ENCODE measurements at places on chromosomes 6 and 20.
A peak's percentile ranks its signal among the peaks of the same experiment; 100 is the strongest.

- DNase-seq: no peak
Measured at GRCh38 chr6:20751293-20751935, 217.2 kb downstream of the CDKAL1 start.

- DNase-seq: no peak
Measured at GRCh38 chr20:32332614-32333013, 25.5 kb upstream of the ASXL1 start.

GRCh38 chr20:39474879-39475278 lies 512.7 kb downstream of the DHX35 start:
- no peak for DNase-seq

DNA sequence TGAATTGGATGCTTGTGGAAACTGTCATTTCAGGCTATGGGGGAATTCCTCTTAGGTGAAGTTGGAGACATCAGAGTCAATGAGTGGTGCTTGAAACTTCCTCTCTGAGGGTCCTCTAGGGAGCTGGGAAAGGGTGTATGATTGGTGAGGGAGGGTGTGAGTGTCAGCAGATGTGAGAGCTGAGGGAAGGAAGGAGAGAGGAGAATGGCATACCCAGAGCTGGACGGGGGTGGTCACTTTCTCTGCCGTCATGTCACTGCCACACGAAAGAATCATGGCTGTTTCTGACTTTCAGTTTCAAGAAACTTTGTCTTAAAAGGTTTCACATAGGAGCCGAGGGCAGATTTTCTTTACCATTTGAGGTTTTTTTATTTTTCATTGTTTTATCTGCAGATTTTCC lies 50.3 kb downstream of the DEK start:
- no peak for DNase-seq

DNA sequence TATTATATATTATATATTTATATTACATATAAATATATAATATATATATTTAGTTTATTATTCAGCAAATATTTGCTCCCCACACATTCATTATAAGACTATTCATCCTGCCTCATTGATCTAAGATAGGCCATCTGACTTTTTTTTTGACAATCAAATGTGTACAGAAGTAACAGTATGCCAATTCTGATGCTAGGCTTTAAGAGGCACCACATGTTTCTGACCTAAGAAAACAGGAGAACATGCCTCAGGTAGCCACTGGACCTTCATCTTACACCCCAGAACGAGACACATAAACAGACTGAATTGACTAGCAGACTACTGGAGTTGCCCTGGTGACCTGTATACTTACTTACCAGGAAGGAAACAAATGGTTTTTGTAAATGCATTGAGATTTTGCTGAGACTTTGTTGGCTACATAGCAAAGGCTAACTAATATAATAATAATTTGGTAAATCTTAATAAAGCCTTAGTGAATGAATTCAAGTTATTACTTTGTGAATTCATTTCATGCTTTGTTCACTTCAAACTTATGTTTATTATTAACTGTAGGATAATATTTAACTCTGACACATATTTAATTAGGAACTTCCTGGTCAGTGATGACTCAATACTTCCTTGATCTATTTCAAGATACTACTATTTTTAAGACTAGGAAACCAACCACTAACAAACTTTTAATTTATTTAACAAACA lies 13.4 kb upstream of the MYO6 start:
- no peak for DNase-seq

- DNase-seq: no peak
Measured at GRCh38 chr6:87315071-87315470, 7.3 kb upstream of the SMIM8 start.

DNA sequence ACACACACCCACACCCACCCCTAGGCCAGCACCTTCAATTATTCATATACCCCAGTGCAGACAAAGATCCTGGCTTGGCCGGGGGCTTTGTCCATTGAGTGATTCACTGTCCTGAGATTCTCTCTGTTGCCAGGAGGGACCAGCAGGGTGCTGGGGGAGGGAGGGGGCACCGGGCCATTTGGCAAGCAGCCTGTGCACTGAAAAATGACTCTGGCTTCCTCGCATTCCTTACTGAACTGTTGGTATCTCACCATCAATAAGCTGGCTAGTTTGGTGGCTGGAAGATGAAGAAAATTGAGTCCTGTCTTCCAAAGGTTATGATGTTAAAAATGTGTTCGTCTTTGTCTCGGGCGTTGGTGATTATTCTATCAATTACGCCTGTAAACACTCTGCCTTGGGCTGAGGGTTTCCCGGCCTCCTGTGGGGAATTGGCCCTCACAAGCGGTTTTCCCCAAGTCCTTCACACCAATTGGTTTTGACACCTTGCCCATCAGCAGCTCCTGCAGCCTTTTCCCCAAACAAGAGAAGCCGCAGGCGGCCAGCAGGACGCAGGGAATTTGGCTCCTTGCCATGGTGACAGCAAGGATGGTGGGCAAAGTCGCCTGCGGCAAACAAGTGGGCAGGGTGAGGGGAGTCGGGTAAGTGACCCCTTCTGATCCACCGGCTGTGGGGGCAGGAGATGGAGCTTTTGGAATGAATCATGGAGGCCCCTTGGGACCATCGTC lies 4.9 kb downstream of the VSTM2L start:
- peak; percentile 99 for DNase-seq

DNA sequence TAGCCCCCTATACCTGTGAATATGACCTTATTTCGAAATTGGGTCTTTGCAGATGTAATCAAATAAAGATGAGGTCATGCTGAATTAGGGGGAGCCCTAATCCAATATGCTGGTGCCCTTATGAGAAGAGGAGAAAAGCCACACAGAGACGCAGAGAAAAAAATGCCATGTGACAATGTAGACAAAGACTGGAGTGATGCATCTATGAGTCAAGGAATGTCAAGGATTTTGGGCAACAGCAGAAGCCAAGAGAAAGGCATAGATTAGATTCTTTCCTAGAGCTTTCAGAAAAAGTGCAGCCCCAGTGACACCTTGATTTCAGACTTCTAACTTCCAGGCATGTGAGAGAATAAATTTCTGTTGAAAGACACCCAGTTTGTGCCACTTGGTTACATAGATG lies 47.4 kb upstream of the HS3ST5 start:
- DNase-seq: no peak

GRCh38 chr6:100918152-100918551 lies 37.0 kb upstream of the ASCC3 start:
- no peak for DNase-seq

GRCh38 chr6:41040101-41040939 lies 1.3 kb upstream of the UNC5CL start:
- peak; percentile 60 for DNase-seq

GRCh38 chr6:96086745-96087144 lies 71.0 kb downstream of the FUT9 start:
- no peak for DNase-seq

GRCh38 chr6:51855310-51856082 lies 231.9 kb downstream of the PKHD1 start:
- peak; percentile 14 for DNase-seq

DNA sequence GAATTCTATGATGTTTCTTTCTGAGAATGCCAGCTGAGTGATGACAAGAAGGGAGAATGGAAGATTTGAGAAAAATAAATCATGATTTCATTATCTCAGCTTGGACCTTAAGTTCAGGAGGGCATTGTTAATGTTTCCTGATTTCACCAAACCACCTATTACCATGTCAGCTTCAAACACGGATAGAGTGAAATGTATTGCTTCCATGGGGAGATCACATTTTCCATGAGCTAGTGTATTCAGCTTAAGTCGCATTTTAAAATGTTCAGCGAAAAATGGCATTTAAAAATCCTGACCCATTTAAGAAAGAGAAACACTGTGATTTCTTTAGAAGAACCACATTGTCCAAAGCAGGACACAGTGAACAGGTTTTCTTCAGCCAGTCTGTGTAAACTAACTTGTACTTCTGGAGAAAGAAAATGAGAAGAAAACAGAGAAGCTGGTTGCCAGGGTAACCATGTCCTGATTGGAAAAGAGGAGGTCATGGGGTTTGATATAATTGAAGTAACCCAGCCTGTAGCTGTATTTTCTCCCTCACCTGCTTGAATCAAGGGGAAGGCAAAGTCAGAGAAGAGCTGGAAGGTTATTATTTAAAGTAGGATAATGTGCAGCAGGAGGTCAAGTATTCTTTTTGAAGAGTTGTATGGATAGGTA lies 684.1 kb upstream of the NRSN1 start:
- DNase-seq: no peak

- peak; percentile 57 for DNase-seq
Measured at GRCh38 chr6:2749969-2750600, 637 bp downstream of the MYLK4 start.

GRCh38 chr6:130810307-130811030 lies 16.7 kb upstream of the SMLR1 start:
- DNase-seq: no peak

DNA sequence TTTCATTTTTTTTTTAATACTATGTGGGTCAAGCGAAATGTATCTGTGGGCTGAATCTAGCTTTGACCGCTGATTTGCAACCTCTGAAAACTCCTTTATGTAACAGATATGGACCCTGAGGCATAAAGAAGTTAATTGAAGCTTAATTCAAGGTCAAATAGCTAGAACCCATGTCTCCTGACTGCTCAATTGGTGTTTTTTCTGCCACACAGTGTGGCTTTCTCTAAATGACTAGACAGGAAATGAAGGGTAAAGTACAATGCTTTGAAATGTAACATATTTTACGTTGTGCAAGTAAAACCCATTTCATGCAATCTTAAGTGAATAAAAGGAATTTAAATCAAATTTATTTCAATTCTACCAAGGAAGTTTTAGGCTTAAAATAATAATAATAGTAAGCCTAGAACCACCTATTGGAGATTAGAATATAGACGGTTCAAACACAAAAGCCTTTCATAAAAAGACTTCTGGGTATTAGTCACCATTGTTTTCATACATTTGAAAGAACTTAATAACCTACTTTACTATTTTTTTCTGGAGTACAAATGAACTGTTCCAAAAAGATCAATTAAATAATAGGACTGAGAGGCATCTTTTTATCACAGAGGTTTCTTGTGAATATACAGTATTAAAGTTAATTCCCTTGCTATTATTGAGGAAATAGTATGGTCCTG lies 279.8 kb downstream of the EPHA7 start:
- DNase-seq: no peak
